ENCODE measurements at places on chromosomes 1 and 21.

GRCh38 chr1:6003568-6004411 is 11.6 kb upstream of the NPHP4 start:
- DNase-seq = peak; percentile 76

- no peak for DNase-seq
Observed at GRCh38 chr1:95548211-95548610, 314.2 kb downstream of the RWDD3 start.

DNA sequence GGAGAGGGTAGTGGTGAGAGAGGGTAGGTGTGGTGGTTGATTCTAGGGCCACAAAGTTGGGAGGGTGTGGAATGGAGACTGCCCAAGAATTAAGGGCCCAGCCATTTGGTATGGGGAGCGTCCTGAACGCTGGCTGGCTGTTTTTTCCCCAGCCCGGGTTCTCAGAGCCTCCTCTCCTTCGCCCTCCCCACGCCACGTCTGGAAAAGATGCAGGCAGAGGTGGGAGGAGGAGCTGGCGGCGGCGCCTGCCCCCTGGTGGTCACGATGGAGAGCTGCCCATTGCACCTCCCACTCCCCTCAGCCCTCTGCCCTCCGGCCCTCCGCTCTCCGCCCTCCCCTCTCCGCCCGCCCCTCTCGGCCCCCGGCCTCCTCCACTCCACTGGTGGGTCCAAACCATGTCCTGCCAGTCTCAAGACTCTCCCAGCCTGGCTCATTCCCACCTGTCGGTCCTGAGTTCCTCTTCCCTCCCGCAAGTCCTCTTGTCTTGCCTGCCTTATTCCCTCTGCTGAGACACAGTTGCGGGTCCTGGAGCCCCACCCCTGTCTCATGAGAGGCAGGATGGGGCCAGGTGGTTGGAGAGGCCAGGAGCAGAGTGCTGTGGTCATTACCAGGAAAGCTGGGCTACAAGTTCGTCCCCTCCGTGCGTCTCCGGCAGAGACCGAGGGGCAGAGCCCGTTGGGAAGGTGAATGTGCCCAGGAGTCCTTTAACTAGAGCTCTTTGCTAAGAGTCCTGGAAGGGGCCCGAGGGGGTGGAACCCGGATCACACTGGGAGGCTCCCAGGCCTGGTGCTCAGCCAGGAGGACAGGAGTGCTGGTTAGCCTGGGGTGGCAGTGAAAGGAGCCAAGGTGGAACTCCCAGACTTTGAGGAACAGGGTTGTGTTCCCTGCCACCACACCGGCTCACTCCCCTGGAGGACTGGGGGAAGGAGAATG is 22.6 kb downstream of the ETNK2 start:
- no peak for DNase-seq

- no peak for DNase-seq
Observed at GRCh38 chr21:44761011-44761729, 40.5 kb downstream of the UBE2G2 start.

DNA sequence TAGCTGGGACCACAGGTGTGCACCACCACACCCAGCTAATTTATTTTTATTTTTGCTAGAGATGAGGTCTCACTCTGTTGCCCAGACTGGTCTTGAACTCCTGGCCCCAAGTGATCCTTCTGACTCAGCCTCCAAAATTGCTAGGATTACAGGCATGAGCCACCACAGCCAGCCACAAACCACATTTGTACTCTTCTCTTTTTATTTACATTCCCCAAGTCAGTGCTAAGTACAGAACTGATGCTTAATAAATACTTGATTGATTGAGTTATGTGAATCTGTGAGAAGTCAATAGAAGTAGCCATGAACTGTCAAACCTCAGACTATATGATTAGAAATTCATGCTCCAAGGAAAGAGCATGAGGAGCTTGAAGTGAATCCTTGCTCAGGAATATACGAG is 48.5 kb upstream of the S1PR1 start:
- no peak for DNase-seq

DNA sequence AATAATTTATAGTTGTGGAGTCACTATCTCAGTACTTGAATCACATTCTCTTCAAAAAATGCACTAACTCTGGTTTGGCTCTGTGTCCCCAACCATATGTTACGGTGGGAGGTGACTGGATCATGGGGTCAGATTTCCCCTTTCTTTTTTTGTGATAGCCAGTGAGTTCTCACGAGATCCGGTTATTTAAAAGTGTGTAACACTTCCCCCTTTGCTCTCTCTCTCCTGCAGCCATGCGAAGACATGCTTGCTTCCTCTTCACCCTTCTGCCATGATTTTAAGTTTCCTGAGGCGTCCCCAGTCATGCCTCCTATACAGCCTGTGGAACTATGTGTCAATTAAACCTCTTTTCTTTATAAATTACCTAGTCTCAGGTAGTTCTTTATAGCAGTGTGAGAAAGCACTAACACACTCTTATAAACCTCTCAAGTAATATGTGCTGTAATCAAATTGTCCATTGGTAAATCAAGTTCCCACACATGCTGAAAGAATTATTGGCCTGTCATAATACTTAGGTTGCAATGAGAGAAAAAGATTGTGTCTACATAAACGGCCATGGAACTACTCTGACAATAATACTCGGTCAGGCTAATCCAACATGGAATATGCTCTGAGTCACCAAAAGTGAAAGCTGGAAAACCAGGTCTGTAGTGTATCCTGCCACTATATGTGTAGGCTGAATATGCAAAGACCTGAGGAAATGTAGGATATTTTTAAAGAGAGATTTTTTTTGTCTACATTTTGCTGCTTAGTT is 107.5 kb downstream of the SLC44A5 start:
- no peak for DNase-seq

GRCh38 chr1:232300466-232300865 is 329.5 kb downstream of the SIPA1L2 start:
- no peak for DNase-seq

GRCh38 chr1:160261556-160261892 is 825 bp downstream of the DCAF8 start:
- DNase-seq = peak; percentile 24

- DNase-seq = no peak
Observed at GRCh38 chr1:199302554-199302953, 663.7 kb downstream of the PTPRC start.

- DNase-seq = no peak
Observed at GRCh38 chr1:2237773-2238172, 9.7 kb downstream of the SKI start.

- DNase-seq = no peak
Observed at GRCh38 chr1:55695552-55695951, 480.4 kb upstream of the USP24 start.

- DNase-seq = no peak
Observed at GRCh38 chr1:31663622-31664452, 19.2 kb upstream of the PEF1 start.

DNA sequence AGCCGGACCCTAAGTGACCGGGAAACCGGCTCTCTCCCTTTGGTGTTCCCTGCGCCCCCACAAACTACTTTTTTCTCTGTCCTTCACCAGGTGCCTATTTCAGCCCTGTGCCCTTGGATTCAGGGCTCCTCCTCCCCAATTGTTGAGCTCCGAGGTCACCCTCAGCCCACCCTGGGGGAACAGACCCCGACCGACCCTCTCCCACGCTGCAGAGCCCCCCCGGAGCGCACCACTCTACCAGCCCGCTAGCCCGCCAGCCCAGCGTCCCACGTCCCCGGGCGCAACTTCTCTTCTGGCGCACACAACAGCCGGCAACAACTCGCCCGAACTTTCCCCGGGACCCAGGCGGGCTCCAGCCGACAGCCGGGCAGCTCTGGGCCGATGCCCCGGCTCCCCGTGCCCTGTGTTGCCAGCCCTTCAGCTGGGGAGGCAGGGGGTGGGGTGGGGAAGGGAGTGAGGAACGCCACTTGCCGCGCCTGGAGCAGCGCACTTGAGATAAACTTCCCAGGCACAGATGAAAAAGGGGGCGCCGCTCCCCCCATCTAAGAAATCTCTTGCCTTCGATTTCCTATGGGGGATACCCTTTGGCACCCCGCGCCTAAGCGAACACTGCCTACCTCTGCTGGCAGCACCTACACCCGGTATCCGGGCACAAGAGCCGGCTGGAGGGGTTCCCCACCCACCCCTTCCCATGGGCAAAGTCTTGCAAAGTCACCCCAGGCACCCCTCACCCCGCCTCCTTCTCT is 997 bp downstream of the CASZ1 start:
- no peak for DNase-seq

DNA sequence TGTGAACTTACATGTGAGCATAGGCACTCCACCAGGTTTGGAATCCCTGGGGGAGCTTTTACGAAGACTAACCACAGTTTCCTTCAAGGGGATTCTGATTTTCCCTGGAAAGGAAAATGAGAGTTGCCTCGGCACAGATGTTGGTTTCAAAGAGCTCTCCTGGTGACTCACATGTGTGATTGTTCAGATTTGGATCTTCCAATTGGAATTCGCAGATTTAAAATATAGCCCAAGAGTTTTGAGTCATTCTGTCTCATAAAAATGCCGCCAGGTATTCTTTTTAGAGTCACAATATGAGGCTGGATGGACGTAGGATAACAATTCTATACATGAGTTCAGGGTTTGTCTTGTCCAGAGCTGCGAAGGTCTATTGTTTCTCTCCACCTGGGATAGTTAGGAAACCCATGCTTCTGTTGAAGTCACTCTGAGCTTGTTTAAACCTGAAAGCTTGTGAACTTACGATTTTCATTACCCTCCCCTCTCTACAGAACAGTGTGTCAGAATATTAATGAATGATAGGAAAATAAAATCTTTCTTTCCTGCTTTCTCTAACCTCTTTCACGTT is 64.9 kb downstream of the TGFB2 start:
- DNase-seq = no peak

- DNase-seq = no peak
Observed at GRCh38 chr1:51515982-51516648, 3.0 kb downstream of the EPS15 start.

GRCh38 chr1:2373551-2374251 is 17.7 kb downstream of the MORN1 start:
- DNase-seq = no peak

- no peak for DNase-seq
Observed at GRCh38 chr1:152448095-152448494, 34.0 kb upstream of the CRNN start.

DNA sequence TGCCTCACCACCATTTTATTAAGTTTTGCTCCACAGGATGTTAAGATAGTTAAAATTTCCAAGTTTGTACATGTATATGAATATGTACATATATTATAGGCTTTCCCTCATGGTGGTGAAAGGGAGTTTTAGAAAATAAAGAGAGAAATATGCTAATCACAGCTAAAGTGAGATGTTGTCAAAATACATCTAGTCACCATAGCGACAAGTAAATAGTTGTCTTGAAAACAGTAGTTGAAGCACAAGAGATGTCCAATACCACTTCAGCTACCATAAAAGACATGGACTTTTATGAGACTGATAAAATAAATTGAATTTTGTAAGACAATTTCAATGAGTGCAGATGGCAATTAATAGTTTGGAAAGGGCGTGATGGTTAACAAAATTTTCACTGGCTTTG is 1600.0 kb downstream of the BRINP3 start:
- no peak for DNase-seq

DNA sequence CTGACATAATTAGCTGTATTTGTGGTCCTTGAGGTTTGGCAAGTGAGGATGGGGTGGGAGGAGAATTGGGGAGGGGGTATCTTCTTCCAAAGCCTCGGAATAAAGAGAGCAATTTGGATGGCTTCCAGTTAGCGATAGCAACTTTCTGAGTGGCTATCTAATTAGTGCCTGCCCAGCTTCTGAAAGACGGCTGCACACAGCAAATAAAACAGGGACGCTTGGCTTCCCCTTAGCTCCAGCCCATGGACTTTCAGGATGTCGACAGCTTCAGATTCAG is 31.1 kb downstream of the KLHDC7A start:
- DNase-seq = no peak

DNA sequence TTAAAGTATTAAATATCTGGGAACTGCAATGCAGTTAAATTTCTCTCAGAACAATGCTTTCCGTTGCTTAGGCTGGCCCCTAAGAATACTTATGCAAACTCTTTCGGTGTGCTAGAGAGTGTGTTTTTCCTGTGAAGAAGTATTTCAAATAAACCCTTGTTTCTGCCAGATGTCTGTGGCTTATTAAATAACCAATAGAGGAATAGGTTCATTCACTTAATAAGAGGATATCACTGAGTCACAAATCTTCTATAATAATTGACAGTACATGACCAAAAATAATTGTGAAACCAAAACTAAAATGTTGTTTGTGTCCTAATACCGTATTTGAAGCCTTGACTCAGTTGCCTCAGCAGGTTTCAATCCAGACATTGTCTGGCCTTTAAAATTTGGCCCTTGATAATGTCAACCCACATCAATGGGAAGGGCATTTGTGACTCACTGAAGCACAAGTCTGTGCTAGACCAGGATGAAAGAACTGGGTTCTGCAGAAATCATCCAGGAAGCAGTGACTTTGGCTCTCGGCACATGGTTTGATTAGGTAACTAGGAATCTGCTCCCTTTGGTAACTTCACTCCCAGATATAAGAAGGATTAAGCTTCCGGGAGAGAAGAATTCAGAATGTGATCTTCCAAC is 104.2 kb upstream of the BARHL2 start:
- DNase-seq = no peak
